Fibroblast of skin of scalp (primary cell): ENCODE measurements at places on chromosomes 5 and 9.

- DNase-seq: no peak
Measured at GRCh38 chr5:77448831-77449230, 43.3 kb downstream of the WDR41 start.

DNA sequence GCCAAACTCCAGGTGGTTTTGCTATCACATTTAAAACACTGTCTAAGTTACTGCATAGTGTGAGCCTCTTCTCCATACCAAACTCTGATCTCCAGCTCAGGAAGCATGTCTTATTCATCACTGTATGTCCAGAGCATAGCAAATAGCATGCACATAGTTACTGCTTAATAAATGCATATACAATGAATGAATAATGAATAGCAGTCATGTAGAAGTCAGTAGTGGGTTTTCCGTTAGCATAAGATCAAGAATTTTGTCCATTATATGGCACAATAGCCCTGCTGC lies 329.4 kb downstream of the ARRDC3 start:
- no peak for DNase-seq

DNA sequence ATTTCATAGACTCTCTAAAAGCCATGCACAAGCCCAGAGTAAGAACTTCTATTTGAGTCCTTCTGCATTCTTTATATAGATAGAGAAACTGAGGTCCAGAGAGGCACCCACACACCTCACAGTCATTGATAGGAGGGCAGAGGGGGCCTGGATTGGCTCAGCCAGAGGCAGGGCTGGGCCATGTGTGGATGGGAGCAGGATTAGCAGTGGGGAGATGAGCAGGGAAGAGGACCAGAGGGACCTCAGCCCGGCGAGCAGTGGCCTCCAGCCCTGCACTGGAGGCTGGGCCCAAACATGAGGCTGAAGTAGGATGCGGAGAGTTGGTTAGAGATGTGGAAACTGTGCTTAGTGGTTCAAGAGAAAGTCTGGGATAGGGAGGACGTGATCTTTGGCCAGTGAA lies 34.0 kb downstream of the PPARGC1B start:
- no peak for DNase-seq

DNA sequence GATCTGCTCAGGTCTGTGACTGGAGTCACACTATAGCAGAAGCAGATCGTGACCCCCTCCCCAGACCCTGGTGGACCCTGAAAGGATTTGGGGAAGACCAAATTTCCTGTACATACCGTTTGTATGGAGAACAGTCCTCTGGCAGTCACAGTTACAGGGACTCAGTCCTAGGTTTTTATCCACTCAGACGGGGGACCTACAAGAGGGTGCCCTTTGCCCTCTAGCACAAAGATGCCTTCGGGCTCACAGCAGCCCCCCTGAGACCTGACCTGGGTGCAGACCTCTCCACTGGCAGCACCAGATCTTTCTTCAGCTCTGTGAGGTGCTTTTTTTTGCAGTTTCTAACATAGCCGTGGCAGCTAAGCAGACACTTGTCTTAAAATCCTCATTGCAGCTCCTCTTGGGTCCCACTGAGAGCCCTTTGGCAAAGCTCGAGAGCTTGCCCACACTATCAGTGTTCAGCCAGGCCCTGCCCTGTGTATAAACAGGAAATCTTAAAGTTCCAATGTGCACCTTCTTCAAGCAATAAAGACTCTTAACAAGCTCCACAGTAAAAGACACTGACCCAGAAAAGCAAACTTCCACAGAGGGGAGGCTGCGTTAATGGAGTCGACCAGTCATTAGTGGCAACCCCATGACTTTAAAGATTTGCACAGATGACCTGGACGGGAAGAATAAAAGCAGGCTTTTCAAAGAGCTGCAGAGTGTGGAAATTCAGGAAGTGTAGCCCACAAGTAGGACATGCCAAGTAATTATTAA lies 71.8 kb upstream of the LHFPL2 start:
- DNase-seq: no peak

DNA sequence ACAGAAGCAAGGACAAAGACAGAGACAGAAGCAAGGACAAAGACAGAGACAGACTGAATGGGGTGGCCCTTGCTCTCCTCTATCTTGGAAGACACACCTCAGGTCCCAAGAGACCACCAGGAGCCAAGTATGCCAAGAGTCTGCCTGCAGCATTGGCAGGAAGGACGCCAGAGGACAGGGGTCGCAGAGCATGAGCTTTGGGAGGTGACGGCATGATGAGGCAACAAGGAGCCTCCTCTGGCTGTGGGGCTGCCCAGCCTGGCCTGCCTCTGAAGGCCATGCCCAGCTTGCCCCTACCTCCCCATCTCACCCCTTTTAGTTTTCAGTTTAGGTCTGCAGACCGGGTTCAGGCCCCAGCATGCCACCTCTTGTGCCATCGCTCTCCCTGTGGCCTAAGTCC lies 17.6 kb downstream of the PDGFRB start:
- DNase-seq: no peak

GRCh38 chr9:117521293-117521692 lies 106.4 kb upstream of the ASTN2 start:
- DNase-seq: no peak

DNA sequence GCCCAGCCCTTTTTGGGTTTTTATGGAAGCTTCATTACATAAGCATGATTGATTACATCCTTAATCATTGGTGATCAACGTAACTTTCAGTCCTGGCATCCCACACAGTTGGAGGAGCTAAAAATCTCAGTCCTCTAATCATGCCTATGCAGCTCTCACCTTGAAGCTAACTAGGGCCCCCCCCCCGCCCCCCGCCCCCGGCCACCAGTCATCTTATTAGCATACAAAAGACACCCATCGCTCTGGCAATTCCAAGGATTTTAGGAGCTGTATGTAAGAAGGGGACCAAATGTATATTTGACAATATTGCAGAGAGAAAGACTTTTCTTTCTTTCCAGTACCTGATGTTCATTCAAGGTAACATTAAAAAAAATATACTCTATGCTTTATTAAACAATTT lies 19.0 kb downstream of the ENC1 start:
- no peak for DNase-seq

DNA sequence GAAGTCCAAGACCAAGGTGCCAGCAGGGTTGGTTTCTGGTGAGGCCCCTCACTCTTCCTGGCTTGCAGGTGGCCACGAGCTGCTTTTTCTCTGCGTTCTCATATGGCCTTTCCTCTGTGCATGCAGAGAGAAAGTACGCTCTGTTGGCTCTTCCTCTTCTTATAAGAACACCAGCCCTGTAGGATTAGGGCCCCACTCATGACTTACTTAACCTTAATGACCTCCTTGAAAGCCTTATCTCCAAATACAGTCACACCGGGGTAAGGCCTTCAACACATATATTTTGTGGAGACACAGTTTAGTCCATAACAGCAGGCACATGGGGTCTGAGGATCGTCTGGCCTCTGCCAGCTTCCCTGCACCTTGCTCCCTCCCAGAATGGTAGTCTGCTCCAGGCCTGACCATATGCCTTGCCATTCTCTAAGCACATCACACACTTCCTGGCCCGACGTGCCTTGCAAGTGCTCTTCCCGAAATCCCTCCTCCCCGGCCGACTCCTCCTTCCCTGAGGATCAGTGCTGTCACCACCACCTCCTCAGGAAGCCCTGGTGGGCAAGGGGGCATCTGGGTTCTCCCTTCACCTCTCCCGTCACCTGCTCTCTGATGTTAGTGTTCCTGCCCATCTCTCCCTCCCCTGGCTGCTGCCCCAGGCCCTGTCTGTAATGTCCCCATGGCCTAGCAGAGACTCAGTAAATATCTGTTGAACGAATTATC lies 200.7 kb downstream of the AOPEP start:
- DNase-seq: no peak
